Activated T-helper 9 cell treated with anti-CD3 and anti-CD28 coated beads, Interleukin-2, amount 50 U/mL, for 16 hours (primary cell): ENCODE measurements at places on chromosomes 6 and 20.

DNA sequence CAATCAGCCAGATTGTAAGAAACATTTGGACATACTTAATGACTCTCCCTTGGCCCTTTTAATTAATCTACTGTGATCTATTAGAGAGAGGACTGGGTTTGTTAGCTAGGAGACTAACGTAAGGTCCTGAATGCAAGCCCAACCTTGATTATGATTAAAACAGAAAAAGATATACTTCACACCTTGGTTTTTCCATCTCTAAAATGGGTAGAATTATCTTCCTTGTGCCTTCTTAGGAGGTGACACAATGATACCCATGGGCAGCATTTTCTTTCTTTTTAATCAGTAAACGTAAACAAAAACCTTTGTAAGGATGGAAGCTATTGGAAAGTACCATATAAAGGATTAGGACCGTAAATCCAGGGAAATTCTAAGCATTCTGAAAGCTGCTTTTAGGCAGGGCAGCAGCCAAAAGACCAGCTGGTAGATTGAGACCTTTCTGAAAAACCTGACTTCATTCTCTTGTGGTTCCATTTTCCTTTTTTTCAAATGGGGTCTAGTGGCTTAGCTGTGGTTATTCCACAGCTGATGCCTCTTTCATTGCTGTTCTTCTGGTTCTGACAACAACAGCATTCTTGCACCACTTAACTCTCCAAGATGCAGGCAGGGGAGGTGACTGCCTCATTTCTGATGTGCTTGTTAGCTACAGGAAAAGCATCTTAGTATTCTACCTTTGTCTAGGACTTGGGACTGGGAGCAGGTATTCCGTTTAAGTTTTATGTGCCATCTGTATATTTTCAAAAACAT lies 27.4 kb downstream of the RREB1 start:
- DNase-seq, result no peak

DNA sequence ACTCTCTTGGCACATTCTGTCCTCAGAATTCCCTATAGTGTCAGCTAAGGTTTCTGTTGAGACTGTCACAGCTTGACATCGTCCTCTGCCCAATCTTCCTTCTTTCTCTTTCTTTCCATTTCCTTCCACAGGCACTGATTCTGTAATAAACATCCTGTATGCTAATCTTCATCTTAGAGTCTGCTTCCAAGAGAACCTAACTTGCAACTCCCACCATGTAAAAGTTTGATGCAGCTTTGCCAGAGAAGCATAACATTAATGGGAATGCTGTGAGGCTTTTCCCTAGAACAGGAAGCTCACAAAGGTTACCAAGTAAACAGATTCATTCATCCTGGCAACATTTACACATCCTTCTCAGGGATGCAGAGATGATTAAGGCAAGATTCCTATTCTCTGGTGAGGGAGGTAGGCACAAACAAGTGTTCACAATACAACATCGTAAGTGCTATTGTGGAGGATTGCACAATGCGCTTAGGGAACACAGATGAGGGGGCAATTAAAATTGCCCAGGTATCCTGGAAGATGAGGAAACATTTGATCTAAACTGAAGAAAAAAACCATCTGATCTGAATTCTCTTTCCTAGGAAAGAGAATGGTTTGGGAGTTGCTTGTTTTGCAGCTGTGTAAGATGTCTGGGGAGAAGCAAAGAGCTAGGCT lies 74.7 kb downstream of the GRM1 start:
- no peak for DNase-seq

- DNase-seq, result no peak
Observed at GRCh38 chr6:44701038-44701636, 313.6 kb downstream of the CDC5L start.

DNA sequence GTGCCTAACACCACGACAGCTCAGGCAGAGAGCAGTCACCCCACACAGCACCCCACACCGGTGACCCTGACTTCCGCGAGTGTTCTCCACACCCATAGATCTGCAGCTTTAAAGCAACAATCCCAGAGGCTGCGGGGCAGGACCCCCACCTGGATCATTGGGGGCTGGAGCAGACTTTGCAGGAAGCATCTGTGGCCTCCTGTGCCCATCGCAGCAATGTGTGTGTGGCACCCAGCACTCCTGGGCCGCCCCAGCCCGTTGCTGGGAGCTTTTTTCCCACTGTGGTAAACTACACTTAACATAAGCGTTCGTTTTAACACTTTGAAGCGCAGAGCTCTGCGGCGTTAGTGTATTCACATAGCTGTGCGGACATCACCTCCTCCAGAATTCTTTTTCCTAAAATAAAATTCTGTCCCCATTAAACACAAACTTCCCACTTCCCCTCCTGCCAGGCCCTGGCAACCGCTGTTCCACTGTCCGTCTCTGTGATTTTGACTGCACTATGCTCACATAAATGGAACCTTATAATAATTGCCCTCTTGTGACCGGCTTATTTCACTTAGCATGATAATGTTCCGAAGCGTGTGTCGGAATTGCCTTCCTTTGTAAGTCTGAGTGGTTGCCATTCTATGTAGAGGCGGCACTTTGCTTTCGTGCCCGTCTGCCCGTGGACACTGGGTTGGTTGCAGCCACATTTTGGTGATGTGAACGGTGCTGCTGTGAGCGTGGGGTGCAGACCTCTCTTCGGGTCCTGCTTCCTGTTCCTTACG lies 382.5 kb downstream of the CDH4 start:
- no peak for DNase-seq

DNA sequence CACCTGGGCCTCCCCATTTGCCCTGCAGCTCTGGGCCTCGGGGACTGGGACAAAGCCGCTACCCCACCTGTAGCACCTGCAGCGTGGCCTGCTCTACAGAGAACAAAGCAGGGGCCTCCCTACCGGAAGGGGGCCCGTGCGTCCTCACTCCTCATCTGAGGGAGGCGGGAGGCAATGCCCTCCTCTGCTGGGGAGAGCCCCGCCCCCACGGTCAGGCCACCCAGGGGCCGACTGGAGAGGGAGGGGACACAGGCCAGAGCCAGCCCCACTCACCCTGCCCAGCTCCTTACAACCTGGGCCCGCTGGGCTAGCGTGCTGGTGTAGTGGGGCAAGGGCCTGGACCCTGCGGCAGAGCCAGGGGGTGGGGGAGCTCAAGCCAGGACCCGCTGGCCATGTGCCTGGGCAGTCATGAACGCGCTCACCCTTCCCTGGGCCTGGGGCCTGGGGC lies 8.0 kb downstream of the LAMA5 start:
- no peak for DNase-seq

DNA sequence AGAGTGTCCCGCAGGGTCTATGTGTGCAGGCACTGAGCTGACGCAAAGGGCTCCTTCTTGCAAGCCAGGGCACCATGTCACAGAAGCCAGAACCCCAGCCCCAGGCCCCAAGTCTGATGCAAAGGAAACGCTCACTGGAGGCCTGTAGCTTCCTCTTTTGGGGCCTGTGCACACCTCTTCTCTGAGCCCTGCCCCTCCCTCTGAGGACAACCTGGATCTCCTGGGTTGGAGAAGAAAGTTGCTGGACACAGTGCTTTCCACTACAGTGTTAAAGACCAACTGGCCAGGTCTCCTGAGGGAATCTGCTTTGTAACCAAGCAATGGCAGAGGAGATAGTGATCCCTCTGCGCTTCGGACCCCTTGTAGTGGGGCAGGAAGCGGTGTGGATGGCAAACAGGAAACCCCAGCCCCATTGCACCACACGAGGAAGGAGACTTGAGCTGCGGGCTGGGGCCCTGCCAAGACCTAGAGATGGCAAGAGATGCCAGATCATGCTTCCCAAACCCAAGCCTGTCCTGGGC lies 90.0 kb downstream of the PRND start:
- DNase-seq, result no peak

GRCh38 chr6:15101130-15101529 lies 144.7 kb upstream of the JARID2 start:
- DNase-seq, result no peak
